ENCODE measurements at places on chromosomes 5 and 9.

DNA sequence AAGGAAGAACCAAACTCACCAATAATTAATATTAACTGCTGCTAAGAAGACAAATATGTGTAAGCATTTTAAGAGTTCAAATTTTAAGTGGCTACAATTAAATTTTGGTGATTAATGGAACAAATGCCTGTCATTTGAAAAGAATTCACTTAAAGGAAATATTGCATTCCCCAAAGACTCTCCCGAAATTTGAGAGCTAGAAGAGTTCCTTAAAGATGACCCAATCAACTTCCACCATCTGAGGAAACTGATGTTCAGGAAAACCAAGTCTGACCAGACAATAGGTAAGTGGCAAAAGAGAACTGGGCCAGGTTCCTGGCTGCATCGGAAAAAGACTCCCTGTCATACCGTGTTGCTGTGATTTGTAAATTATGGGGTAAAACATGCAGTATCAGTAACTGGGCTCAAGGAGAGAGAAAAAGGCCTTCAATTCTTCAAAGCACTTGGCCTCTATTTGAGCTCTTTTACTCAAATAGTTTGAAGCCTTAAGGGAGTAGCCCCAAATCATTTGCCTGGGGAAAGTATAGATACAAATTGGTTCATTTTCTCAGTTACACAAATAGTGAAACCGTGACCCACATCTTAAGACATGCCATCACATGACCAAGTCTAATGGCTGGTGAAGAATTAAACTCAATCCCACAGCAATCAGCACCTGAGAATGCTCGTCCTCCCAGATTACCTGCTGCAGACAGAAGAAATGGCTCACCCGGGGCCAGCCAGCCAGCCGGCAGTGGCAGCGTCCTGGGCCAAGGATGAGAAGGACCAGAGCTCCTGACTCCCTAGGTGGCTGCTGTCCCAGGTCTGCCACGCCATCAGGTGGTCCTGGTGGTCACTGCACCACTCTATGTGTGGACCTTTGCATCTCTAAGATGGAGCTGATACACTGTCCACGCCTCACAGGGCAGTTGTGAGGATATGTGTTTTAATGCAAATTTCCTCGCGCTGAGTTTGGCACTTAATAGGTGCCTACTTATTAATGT lies 162.9 kb downstream of the TTLL11 start:
- no peak for DNase-seq

DNA sequence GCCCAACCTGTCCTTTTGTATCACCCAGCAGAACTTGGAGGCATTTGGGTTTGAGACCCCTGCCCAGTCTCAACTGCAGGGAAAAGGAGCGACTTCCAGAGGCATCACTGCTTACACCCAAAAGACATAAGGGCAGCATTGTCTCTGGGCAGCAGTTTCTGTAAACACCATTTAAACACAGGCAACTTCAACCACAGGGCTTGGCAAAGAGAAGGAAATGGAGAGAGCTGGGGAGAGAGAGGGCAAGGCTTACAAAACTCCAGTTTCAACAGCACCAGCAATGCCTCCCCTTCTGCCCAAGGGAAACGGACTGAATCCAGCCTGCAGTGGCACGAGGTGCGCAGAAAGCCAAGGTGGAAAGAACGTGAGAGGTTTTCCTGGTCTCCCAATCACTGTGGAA lies 147.6 kb downstream of the ROR2 start:
- DNase-seq = no peak

- DNase-seq = no peak
These were observed 62.4 kb downstream of the SECISBP2 start for GRCh38 chr9:89380437-89381307.

DNA sequence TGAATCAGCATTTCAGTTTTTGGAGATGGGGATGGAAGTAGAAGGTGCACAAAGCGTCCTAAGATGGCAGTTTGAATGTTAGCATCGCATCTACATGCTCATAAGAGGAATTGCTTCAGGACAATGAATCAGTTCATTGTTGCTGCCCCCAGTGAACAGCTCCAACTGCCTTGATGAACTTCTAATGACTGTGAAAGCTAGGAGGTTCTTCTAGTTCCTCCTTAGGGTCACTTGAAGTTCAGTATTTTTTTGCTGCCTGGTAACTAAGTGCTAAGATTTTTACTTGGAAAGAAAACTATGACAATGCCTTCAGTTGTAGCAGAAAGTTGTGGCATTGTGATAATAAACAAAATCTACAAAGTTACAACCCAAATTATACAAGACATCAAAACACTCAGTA lies 271.6 kb downstream of the RAB3C start:
- no peak for DNase-seq

GRCh38 chr5:74442466-74442865 lies 198.1 kb downstream of the ENC1 start:
- DNase-seq = no peak

GRCh38 chr9:101443364-101443771 lies 7.8 kb upstream of the ALDOB start:
- no peak for DNase-seq

Data from activated CD4-positive, alpha-beta T cell treated with anti-CD3 and anti-CD28 coated beads, Interleukin-10, Interleukin-2, amounts not matched to agents 100 ng/mL and 50 ng/mL, durations not matched to agents 16 hours and 8 hours (primary cell).